Activated CD8-positive, alpha-beta T cell treated with anti-CD3 and anti-CD28 coated beads, Interleukin-2, amount 10 ng/mL, durations not matched to agents 7 days and 5 days (primary cell): ENCODE measurements at places on chromosomes 7 and 10. TPM values are rescaled to one million over a fixed set of nuclear protein-coding genes. Genes with fewer than 3 reads are reported as not detected.

- H3K4me3 ChIP-seq: no peak overlapping the region
- H3K27me3 ChIP-seq: peaks cover 2% of the 10 kb centered on the region
- DNase-seq: no peak
- H3K27ac ChIP-seq: no peak overlapping the region
These were observed 30.5 kb downstream of the NRP1 start for GRCh38 chr10:33303988-33304387.

- H3K27me3 ChIP-seq: no peaks in the 10 kb centered on the region
- H3K4me1 ChIP-seq: no peaks in the 10 kb centered on the region
- H3K4me3 ChIP-seq: no peak overlapping the region
These were observed 56.4 kb downstream of the TMEM106B start for GRCh38 chr7:12267542-12267941.

DNA sequence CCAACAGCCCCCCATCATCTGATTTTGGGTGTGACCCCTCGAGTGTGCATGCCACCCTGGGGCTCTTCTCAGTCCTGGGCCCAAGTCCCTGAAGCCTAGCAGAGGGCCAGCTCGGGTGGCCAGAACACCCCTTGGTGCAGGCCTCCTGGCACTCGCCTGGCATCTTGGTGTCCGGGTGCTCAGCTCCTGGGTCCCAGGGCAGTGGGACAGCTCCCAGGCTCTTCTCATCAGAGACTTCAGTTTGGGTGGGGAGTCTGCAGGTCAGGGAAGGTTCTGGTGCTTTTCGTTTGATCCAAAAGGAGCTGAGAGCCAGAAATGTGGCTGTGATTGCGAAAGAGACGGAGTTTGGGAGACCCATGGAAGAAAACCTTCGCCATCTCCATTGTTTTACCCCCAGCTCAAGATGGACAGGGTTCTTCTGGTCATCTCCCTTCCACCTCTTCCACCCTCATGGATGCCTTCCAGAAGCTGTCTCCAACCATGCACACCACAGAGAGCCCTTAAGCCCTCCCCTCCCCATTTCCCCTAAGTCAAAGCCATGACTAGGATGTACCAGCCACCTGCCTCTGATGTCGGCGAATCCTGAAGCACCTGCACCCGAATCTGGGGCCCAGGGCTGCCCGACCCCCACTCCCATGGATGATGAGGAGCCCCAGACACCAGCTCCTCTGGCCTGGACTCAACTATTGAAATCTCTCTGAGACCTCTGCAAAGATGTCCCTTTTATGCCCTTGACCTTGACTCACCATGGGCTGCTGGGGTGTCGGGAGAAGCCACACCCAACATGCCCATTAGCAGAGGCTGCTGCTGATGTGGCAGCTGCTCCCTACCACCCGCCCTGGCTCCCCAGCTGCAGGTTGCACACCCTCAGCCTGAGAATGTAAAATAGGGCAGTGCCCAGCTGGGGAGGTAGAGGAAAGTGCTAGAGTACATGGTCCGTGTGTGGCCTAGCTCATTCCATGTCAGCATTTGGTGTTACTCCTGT, 55.3 kb downstream of the ADCYAP1R1 start:
- H3K4me1 ChIP-seq: no peaks in the 10 kb centered on the region
- no peak overlapping the region for H3K27ac ChIP-seq
- H3K36me3 ChIP-seq: no peaks in the 10 kb centered on the region
- H3K4me3 ChIP-seq: no peak overlapping the region
- DNase-seq: no peak

DNA sequence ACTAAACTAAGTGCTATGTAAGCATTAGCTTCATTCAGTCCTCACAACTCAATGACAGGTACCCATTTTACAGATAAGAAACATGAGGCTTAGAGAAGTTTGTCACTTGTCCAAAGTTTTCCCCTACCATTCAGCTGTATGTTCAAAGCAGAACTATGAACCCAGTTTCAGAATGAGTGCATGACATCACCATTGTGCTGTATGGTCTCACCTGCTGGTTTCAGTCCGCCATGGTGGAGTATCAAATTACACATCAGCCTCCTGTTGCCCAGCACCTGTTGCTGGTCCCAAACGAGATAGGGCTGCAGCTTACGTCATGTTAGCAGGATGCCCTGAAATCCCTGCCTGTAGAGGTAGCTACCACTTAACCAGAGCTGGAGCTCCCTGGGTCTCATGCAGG, 95.0 kb downstream of the DYNC1I1 start:
- H3K27me3 ChIP-seq: peaks cover 2% of the 10 kb centered on the region
- no peaks in the 10 kb centered on the region for H3K4me1 ChIP-seq
- H3K27ac ChIP-seq: no peak overlapping the region
- H3K36me3 ChIP-seq: no peaks in the 10 kb centered on the region
- DNase-seq: no peak
- H3K4me3 ChIP-seq: no peak overlapping the region

DNA sequence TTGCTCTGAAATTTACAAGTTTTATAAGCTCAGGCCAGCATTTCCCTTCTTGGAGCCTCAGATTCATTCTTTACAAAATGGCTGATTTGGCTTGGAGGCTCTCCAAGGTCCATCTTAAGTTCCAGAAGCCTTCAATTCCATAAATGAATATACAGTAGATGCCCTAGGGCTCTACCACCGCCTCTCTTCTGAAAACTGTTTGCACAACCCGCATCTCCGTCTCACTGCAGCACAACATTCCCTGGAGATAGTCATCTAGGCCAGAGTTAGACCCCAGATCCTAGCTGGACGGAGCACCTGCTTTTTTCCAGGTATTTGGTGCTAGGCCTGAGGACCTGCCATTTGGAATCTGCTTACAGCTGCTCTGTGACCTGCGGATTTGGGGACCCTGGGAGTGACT, 50.5 kb upstream of the NRP1 start:
- H3K36me3 ChIP-seq: no peaks in the 10 kb centered on the region
- H3K27me3 ChIP-seq: peaks cover 4% of the 10 kb centered on the region
- H3K4me1 ChIP-seq: no peaks in the 10 kb centered on the region

DNA sequence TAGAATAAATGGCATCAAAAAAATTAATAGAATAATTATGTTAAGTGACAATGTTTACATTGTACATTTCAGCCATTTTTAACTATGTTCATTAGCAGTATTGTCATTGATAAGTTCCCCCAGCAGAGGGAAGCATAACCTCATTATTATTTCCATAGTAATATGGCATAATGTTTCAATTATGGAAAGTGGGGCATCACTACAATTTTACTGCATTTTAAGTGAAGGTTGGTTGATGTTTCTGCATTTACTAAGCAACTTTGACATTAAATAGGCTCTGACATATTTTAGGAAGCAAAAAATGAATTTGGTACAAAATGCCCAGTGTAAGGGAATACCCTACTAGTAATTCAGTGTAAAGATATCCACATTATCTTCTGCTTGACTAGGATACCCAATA, 218.3 kb downstream of the SEMA3A start:
- H3K27me3 ChIP-seq: no peaks in the 10 kb centered on the region
- no peak overlapping the region for H3K27ac ChIP-seq
- H3K36me3 ChIP-seq: no peaks in the 10 kb centered on the region
- H3K4me1 ChIP-seq: no peaks in the 10 kb centered on the region
- peak; percentile 26 for DNase-seq

DNA sequence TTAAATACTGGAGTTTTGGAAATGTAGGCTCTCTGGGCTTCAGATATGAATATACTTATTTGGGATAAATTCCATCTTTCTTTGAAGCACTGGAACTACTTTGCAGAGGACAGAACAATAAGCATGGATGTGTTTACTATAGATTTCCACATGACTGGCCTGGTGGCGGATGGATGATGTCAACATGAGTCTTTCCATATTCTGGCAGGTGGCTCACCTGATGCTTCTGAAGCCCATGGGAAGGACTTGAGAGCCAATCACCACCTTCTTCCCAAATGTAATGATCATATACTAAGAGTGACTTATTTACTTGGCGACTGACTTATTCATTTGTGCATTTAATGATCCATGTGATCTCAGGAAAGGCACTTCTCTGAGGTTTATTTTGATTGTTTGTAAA, 110.5 kb downstream of the FANK1 start:
- no peaks in the 10 kb centered on the region for H3K4me1 ChIP-seq
- DNase-seq: no peak
- no peak overlapping the region for H3K27ac ChIP-seq
- H3K36me3 ChIP-seq: no peaks in the 10 kb centered on the region
- no peaks in the 10 kb centered on the region for H3K27me3 ChIP-seq

FEZF1 gene
- total RNA-seq: not detected

CNPY4 gene
- 32.4 TPM for total RNA-seq

DNAJC9 gene
- 71.6 TPM for total RNA-seq

DNA sequence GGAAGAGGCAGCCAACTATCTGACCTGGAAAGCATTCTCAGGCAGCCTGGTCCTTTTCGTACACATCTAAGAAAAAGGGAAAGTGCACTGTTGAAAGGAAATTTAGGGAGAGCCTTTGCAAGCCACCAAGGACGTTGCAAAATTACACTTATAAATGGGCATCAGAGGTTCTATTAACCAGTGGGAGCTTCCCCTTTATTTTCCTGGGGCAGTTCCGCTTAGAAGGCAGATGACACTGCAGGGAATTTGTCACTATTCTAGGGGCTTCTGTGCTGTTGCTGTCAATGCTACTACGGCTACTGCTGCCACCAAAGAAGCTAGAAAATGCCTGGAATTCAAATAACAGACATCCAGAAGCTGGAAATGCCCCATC, 79.6 kb upstream of the AUTS2 start:
- no peak overlapping the region for H3K4me3 ChIP-seq
- H3K4me1 ChIP-seq: no peaks in the 10 kb centered on the region
- H3K27ac ChIP-seq: no peak overlapping the region
- H3K27me3 ChIP-seq: no peaks in the 10 kb centered on the region

GRCh38 chr10:92965314-92965713, 95.3 kb upstream of the CYP26C1 start:
- DNase-seq: no peak
- no peak overlapping the region for H3K27ac ChIP-seq
- H3K4me1 ChIP-seq: no peaks in the 10 kb centered on the region

DNA sequence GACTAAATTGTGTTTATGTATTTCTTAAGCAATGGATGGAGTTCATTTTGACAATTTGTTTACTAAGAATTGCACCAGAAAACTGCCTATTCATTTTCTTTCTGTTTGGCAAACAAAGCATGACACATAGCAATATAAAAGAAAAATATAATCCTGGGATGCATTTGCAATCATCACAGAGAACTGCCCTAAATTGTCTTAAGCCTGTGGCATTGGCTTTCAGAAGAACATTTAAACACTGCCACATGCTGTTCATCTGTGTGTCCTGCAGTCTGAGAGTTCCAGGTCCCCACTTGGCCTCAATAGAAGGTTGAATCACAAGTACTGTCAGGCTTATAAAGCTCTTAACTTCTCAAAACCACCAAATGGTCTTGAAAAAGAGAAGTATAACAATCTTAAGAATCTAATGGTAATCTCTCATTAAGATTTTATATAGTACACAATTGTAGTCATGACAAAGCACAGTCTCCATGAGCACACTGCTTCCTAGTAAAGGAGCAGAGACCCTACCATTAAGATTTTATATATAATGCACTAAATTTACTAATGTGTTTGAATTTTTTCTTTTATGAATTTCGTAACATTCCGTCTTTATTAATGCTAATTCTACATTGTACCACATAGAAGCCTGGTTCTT, 29.9 kb downstream of the RNLS start:
- DNase-seq: peak; percentile 64
- H3K36me3 ChIP-seq: no peaks in the 10 kb centered on the region
- no peaks in the 10 kb centered on the region for H3K27me3 ChIP-seq
- no peak overlapping the region for H3K27ac ChIP-seq

DNA sequence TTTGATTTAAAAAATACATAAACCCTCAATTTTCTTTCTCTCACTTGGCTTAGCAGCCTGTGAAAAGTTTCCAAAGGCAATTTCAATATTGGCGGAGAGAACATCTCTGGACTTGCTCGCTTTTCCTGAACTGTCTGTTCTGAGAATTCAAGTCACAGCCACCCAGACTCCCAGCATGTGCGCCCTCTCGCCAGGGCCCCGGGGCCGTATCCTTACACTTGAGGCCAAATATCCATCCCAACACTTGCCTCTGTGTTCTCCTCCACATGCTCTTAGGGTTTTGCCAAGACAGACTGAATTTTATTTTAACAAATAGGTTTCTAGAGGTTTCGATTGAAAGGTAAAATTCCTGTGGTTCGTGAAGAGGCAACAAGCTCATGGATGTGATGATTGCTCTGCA, 111.5 kb upstream of the GPR26 start:
- no peak for DNase-seq
- H3K36me3 ChIP-seq: no peaks in the 10 kb centered on the region
- no peak overlapping the region for H3K4me3 ChIP-seq

- H3K4me1 ChIP-seq: no peaks in the 10 kb centered on the region
- no peaks in the 10 kb centered on the region for H3K27me3 ChIP-seq
- no peak overlapping the region for H3K4me3 ChIP-seq
- H3K36me3 ChIP-seq: peaks cover 39% of the 10 kb centered on the region
These were observed 28.7 kb upstream of the RUFY2 start for GRCh38 chr10:68435803-68436202.

DNA sequence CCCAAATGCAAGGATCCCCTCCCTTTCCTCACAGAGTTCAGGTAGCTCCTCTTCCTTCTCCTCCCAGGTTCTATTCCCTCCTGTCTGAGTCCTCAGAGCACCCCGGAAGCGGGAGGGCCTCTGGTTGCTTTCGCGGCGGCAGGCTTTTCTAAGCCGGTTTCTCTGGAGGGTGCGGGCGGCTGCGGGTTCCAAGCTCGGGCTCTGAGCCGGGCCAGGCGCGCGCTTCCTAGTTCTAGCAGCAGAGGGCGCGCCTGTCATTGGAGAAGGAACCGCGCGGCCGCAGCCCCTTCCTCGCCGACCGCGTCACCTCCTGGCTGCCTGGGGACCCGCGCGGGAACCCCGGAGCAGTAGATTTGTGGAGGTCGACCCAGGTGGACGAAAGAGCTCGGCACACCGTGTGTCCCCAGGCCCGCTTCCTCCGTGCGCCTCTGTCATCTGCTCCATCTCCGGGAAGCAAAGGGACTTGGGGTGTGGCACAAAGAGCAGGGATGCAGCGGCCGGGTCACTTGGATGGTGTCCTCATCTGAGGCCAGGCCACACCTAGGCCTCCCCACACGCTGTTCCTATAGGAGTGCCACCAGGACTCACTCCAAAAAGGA, 389.0 kb upstream of the PODXL start:
- no peak overlapping the region for H3K27ac ChIP-seq
- peak; percentile 60 for DNase-seq
- no peak overlapping the region for H3K4me3 ChIP-seq
- H3K27me3 ChIP-seq: peaks cover 6% of the 10 kb centered on the region
- no peaks in the 10 kb centered on the region for H3K4me1 ChIP-seq

GRCh38 chr10:61733358-61733940, 70.7 kb downstream of the CABCOCO1 start:
- peaks cover 28% of the 10 kb centered on the region for H3K27me3 ChIP-seq
- no peaks in the 10 kb centered on the region for H3K36me3 ChIP-seq
- H3K27ac ChIP-seq: no peak overlapping the region
- H3K4me1 ChIP-seq: no peaks in the 10 kb centered on the region
- no peak overlapping the region for H3K4me3 ChIP-seq
- DNase-seq: peak; percentile 31

GRCh38 chr10:8049045-8049864, 5.2 kb upstream of the GATA3 start:
- H3K27ac ChIP-seq: no peak overlapping the region
- peaks cover 4% of the 10 kb centered on the region for H3K36me3 ChIP-seq
- peaks cover 71% of the 10 kb centered on the region for H3K27me3 ChIP-seq
- DNase-seq: no peak
- peak overlapping the region; percentile 55 for H3K4me3 ChIP-seq
